ENCODE measurements at places on chromosomes 2 and 18.

DNA sequence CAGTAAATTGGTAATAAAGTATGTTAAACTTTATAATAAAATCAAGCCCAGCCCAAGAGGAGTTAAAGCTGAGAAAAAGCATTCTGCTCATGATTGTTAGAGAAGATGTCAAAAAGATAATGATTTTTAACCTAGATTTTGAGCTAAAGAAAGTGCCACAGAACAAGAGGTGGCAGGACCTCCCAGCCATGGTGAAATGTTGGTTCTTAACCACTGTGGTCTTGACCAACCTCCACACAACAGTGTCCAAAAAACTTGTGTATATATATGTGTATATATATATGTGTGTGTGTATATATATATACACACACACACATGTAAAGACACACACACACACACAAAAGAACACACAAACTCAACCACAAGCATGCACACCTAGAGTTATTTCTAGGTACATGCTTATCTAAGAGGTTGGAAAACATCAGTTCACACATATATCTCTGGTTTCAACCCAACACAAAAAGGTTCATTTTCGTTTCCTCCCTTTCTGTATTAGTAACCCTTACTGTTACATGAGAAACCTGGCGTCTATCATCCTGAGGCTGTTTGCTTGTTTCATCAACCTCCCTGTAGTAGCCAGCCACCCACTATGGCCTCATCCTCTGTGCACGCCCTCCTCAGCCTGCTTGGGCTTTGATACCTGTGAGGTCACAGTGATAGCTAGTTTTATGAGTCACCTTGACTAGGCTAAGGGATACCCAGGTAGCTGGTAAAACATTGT lies 631.8 kb upstream of the ID2 start:
- DNase-seq: no peak

GRCh38 chr2:101012706-101013181 lies 10.7 kb downstream of the RPL31 start:
- DNase-seq: peak; percentile 87

- no peak for DNase-seq
Observed at GRCh38 chr2:50514901-50515300, 517.0 kb downstream of the NRXN1 start.

DNA sequence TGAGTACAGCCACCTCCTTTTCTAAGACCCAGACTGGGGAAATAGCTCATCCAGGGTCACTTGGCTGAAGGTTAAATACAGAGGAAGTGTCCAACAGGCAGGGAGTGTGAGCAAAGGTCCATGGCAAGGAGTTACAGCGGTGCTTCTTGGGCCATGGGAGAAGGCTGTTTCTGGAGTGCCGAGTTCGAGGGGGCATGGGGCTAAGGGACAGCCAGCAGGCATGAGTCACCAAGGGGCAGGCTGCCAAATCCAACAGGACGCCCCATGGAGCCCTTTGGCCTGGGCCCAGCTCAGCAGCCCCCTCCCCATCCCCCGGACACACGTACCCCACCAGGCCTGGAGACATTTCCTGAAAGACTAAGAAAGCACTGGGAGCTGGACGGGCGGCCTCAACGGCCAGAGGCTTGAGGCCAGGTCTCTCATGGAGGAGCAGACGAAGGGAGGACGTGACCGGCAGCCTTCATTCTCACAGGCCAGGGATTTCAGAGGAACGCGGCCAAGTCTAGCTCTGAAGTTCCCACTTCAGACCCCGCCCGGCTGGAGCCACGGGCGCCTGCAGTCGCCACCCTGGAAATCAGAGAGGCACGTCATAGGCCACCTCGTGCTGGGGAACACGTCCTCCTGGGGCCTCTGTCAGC lies 160.4 kb downstream of the SMAD7 start:
- peak; percentile 51 for DNase-seq

GRCh38 chr2:157256626-157257025 lies 879 bp upstream of the GALNT5 start:
- no peak for DNase-seq

- no peak for DNase-seq
Observed at GRCh38 chr2:27891673-27892105, 1.2 kb downstream of the BABAM2 start.

- DNase-seq: no peak
Observed at GRCh38 chr2:11676640-11677039, 6.6 kb upstream of the NTSR2 start.

GRCh38 chr2:128786741-128787478 lies 468.2 kb upstream of the HS6ST1 start:
- no peak for DNase-seq

GRCh38 chr18:13500227-13500865 lies 226.0 kb downstream of the FAM210A start:
- no peak for DNase-seq
